NCI-H510A (cell line): ENCODE measurements at places on chromosomes 3 and 15.

DNA sequence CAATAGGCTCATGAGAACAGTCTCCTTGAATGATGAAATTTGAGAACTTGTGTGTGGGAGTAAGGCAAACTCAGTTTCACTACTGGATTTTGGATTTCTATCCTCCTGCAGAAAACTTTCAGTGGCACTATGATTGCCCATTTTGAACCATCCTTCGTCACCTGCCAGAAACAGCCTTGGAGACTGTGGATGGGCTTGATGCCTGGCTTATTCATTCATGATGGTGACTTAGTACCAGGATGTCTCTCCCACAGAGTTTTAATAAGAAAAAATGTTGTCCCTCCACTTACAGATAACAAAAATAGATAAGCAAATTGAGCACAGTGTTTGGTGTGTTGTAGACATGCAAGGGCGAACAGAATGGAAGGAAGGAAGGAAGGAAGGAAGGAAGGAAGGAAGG is 53.5 kb upstream of the CPNE4 start:
- DNase-seq = no peak

DNA sequence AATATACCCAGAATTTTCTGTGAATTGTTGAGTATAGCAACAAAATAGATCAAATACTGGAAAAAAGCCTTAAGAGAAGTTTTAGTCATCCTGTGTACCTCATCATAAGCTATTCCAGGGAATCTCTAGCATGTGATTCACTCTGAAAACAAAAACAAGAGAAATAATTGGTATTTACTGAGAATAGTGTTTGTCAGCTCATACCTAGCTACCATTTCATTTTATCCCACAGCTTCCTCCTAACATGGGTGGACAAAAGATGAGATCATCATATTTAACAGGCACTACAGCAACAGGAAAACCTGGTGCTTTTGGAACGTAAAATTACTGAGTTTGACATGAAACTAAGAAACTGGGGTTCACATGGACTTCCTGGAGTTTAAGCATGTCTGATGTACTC is 753.5 kb upstream of the NECTIN3 start:
- no peak for DNase-seq

DNA sequence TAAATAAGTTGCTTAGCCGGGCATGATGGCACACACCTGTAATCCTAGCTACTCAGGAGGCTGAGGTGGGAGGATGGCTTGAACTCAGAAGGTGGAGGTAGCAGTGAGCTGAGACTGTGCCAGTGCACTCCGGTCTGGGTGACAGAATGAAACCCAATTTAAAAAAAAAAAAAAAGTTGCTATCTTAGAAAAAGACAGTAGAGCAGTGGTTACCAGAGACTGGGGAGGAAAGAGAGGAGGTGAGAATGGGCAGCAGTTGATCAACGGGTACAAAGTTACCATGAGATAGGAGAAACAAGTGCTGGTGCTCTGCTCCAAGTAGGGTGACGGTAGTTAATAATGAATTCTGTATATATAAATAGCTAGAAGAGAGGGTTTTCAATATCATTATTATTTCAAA is 821 bp upstream of the CCR2 start:
- DNase-seq = no peak

DNA sequence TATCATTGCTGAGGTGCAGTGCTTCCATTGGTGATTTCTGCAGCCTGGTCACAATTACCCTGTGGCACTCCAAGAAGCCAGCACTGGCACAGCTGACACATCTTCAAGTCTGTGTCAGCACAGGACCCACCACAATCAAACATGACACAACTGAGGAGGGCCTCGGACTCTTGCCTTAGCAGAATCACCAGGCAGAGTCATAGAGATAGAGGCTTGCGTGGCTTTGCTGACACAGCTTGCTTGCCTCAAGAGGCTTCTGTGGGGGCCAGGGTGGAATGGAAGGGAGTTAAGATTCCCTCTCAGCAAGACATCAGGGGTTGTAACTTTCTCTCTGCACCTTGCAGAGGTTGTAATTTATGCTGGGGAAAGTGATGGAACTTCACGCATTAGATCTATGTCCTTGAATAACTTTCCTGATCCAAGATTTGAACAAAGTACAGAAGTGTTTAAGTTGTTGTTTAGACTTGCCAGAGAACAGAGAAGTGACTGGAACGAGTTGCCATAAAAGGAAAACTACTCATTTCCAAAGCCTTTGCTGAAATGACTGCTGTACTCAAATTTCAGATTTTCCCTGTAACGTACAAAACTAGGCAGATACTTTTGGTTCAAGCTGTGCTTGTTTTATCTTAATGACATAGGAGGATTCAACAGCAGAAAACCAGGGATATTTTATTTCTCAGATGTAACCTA is 170.7 kb downstream of the DIPK2A start:
- DNase-seq = no peak

GRCh38 chr3:158205994-158206393 is 96.1 kb downstream of the RSRC1 start:
- no peak for DNase-seq

GRCh38 chr15:91865950-91866349 is 12.4 kb downstream of the SLCO3A1 start:
- no peak for DNase-seq

DNA sequence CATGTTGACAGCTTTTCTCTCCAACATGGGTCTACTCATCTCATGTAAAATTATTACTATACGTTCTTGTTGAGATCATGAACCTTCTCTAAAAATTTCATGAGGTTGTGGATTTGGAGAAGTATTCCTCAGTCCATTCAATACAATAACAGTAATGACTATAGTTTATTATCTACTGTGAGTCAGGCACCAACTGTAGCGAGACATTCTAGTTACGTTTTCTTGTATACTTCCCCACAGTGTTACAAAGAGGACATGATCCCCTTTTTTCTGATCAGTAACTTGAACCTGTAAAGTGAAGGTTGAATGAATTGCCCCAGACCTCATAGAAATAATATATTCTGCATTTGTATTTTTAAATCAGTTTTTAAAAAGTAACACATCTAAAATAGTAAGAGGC is 76.4 kb downstream of the AKAP13 start:
- no peak for DNase-seq

DNA sequence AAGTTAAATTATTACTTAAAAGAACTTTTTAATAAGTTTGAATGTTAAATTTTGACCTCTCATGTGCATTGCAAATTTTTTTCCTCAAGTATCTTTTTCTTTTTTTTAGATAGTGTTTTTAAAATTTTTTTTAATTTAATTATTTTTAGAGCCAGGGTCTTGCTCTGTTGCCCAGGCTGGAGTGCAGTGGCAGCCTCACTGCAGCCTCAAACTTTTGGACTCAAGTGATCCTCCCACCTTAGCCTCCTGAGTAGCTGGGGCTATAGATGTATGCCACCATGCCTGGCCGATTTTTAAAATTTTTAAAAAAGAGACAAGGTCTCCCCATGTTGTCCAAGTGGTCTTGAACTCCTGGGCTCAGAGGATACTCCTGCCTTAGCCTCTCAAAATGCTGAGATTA is 14.4 kb downstream of the PDE8A start:
- DNase-seq = no peak
